ENCODE measurements at places on chromosomes 1 and 21.
A peak's percentile ranks its signal among the peaks of the same experiment; 100 is the strongest.

DNA sequence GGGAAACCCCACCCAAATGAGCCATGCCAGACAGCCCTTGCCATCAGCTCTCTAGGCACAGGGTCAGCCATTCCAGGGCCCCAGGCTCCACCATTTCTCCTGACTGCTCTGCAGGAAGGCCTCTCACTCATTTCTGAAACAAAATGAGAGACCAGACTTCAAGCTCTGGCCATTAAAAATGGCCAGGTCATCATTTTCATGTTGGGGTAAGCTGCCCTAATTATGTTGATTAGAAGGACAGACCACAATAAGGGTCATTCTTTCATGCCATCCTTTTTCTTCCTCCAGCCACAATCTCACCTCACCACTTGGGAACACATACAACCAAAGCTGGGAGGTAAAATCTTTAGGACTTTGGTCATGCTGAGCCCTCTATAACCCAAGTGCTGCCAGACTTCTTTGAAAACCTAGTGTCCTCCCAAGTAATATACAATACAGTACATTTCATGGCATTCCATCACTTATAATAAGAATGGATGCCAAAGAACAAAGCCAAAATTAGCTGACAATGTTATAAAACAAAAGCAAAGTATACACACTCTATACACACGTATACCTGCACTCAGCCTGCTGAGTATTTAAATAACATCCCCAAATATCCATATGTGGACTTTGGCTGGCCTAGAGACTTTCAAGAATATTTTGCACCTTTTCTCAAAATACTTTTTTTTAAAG lies 22.4 kb upstream of the RBBP5 start:
- DNase-seq = no peak

- no peak for DNase-seq
Measured at GRCh38 chr1:53896635-53897229, 2.7 kb downstream of the DIO1 start.

- DNase-seq = no peak
Measured at GRCh38 chr1:110007046-110007830, 22.7 kb downstream of the AHCYL1 start.

DNA sequence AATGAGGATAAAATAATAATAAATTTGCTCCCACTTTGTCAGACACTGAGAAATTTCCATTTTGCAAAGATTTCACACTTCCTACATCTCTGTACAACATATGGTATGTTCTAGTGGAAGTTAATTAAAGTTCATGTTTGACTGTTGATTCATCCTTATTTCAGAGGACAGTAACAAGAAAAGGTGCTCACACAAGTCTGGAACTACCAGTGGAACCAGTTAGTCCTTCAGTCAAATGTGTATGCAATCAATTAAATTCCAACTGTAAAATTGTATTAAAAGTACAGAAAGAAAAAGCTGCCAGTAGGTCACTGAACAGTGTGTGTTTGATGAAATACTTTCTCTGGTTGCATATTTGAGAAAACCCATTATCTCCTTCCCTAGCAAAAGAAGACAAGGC lies 496.0 kb upstream of the PKN2 start:
- DNase-seq = no peak

DNA sequence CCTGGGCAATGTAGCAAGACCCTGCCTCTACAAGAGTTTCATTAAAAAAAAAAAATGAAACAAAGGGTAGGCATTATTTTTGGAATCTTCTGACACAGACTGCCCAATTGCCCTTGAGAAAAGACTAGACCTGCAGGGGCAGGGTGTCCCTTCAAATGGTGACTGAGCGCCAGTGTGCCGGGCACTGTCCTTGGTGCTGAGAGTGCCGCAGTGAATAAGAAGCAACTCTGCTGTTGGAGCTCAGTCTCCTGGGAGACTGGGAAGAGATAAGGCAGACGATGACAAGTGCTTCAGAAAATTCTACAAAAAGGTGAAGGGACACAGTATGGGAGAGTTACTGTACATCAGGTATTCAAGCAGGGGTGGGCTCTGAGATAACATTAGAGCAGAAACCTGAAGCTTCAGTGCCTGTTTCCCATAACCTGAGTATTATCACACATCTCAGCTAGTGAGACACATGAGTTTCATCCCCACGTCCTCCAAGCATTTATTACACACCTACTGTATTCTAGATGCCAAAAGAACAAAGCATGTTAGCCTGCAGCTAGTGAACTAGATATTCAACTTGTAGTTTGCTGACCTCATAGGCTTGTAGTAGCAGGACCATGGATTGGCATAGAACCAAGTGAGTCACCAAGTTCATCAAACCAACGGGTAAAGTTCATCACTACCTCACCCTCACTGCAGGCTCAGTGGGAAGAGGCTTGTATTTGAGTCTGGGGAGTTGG lies 18.4 kb upstream of the RPL11 start:
- peak; percentile 77 for DNase-seq

DNA sequence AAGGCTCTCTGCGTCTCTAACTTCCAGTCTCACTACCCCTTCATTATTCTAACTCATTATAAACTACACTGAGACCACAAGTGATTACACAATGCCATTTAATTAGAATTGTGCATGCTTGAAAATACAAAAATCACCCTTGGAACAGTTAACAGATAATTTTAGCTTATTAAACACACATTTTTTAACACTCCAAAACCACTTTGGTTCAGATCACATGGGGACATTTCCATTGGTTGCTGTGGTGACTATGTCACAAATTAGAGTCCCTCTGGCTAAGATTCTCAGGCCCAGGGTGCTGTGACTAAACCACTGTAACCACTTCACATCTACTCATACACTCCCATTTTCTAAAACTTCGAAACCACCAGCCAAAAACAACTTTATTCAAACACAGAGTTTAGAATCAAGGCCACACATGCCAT lies 43.0 kb downstream of the JAK1 start:
- DNase-seq = no peak

DNA sequence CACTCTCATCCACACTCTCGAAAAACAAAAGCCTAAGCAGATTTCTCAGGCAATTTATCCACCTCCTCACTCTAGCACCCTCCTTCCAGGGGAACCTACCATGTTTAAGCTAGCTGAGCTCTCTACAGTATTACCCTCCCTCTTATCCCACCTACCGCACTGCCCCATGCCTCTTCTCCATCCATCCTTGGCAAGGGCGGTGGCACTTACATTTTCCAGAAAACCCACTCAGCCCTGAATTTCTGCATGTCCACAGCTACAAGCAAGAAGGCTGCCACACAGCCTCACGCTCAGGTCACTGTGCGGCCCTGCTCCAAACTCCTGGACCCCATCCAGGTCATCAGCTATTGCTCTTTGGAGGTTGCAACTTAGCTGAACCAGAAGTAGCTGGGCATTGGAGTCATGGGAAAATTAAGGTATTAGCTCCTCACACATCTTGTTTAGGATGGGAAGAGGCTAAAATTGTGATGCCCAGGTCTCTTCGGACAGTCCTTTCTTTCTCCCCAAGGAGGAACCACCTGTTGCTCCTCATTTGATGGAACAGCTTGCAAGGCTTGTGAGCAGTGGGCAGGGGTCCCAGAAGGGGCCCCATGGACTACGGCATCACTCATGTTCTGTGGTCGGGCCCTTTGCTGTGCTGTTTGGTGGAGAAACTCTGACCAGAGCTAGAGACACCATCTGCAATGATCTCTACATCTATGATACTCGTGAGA lies 1.1 kb downstream of the KLHDC9 start:
- no peak for DNase-seq

DNA sequence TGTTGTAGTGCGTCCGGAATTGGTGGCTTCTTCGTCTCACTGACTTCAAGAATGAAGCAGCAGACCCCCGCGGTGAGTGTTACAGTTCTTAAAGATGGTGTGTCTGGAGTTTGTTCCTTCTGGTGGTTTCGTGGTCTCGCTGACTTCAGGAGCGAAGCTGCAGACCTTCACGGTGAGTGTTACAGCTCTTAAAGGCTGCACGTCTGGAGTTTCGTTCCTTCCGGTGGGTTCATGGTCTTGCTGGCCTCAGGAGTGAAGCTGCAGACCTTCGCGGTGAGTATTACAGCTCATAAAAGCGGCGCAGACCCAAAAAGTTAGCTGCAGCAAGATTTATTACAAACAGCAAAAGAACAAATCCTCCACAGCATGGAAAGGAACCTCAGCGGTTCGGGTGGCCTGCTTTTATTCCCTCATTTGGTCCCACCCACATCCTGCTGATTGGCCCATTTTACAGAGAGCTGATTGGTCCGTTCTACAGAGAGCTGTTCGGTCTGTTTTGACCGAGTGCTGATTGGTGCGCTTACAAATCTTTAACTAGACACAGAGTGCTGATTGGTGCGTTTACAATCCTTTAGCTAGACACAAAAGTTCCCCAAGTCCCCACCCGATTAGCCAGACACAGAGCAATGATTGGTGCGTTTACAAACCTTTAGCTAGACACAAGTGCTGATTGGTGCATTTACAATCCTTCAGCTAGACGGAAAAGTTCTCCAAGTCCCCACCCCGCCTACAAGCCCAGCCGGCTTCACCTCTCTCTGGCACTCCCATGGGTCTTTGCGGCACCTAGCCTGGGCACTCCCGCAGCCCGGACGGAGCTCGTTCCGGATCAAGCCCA lies 49.6 kb upstream of the KRTAP19-8 start:
- no peak for DNase-seq

- peak; percentile 92 for DNase-seq
Measured at GRCh38 chr1:85495556-85495955, 30.6 kb upstream of the DDAH1 start.

DNA sequence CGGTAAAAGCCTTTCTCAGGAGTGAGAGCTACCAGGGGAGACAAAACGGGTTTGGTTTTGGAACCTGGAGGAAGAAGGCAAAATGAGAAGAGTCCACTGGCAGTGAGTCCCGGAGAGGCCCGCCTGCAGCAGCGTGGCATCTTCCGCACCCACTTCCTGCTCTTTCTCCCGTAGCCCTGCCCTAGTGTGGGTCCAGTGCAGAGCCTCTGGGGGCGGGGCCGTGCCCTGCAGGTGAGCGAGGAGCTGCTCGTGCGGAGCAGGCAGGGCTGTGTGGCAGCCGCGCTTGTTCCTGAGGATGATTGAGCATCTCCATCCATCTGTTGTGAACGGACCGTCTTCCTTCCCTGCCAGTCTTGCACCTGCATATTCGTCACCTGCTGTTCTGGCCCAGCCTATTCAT lies 66.5 kb downstream of the PEX14 start:
- no peak for DNase-seq

DNA sequence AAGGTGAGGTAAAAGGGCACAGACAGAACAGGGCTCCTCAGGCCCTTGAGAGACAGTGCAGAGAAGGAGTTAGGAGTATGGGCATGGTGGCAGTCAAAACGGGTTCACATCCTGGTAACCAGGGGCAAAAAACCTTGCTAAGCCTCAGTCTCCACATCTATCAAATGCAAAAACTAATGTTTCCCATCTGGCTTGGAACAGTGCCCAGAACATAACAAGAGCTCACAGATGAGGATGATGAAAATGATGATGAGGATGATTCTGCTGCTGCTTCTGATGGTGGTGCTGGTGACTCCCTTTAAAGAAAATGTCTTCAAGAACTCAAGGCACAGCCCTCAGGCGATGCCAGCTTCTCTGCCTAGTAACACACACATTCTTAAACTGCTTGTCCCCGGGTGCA lies 24.1 kb downstream of the HHIPL2 start:
- DNase-seq = no peak

GRCh38 chr1:178086294-178086693 lies 7.6 kb upstream of the RASAL2 start:
- DNase-seq = no peak

GRCh38 chr1:56129837-56130236 lies 449.5 kb downstream of the PLPP3 start:
- DNase-seq = no peak

DNA sequence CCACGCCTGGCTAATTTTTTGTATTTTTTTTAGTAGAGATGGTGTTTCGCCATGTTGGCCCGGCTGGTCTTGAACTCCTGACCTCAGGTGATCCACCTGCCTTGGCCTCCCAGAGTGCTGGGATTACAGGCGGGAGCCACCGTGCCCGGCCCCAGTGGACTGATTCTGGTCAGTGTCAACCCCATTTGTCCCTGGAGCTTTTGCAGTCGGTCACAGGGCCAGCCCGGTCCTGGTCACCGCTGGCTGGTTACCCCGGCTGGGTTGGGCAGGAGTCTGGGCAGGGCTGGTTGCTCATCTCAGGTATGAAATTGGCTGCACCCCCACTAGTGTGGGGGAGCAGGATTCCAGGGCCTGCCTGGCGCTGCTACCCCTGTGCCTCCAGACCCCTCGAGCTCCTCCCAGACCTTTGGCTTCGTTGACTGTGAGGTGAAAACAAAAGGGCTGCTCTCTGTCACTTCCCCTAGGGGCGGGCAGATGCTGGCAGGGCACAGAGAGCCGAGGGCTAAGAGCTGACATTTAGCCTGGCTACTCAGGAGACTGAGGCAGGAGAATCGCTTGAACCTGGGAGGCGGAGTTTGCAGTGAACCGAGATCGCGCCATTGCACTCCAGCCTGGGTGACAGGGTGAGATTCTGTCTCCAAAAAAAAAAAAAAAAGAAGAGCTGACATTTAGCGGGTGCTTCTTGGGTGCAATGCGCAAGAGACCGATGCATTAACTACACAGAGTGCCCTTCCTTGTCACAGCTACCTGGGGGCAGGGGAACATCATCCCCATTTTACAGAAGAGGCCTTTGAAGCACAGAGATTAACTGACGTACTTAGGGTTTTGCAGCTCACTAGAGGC lies 10.6 kb downstream of the TNFRSF1B start:
- DNase-seq = no peak
